HS-5 (cell line): ENCODE measurements at places on chromosomes 7 and 10.

DNA sequence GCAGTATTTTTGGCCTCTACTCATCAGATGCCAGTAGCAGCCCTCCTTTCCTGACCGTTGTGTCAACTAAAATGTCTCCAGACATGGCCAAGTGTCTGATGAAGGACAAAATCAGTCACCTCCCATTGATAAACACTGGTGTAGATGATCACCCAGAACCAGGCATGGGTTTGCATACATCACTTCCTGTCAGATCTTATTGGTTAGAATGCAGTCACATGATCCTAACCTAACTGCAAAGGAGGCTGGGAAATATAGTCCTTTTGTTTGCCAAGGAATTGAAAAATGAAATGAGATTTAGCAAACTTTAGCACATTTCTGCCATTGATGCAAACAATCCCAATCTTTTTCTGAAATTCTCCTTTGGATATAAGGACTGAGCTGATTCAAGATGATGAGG, 141.4 kb downstream of the BUB3 start:
- DNase-seq: no peak

- DNase-seq: no peak
Observed at GRCh38 chr7:74178632-74179031, 4.5 kb downstream of the EIF4H start.

DNA sequence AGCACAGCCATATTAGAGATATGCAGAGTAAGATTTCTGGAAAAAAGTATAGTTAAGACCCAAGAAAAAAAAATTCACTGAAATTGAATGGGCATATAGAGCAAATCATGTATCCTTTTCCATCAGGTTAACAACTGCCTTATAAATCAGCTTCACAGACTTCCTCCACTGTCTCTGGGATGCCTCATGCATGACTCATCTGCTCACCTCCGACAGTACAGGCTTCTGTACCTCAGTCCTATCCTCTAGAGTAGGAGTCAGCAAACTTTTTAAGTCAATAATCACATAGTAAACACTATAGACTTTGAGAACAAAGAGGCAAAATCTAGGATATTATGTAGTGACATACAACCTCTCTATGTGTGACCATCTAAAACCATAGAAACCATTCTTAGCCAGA, 211.6 kb upstream of the SP8 start:
- no peak for DNase-seq

DNA sequence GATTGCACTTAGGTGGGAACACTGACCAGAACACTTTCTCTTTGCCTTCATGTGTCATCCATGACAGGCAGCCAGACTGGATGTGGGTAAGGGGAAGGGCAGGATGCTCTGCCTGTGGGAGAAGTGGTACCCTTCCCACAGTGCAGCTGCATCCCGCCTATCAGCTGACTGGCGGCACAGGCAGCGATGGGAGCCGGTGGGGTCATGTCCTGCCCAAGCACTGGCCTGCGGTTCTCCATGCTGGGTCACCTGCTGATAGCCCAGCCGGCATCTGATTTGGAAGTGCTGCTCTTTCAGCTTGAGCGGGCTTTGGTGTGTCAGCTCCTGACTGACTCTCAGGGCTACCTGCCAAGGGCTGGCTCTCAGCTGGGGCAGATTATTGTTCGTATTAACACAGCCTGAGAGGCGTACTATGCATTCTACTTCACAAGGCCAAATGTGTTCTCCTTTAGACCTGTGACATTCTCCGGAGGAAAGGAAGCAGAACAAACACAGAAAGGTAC, 105.2 kb upstream of the PDLIM1 start:
- DNase-seq: no peak

GRCh38 chr10:104540181-104540580, 100.9 kb upstream of the SORCS3 start:
- DNase-seq: no peak

DNA sequence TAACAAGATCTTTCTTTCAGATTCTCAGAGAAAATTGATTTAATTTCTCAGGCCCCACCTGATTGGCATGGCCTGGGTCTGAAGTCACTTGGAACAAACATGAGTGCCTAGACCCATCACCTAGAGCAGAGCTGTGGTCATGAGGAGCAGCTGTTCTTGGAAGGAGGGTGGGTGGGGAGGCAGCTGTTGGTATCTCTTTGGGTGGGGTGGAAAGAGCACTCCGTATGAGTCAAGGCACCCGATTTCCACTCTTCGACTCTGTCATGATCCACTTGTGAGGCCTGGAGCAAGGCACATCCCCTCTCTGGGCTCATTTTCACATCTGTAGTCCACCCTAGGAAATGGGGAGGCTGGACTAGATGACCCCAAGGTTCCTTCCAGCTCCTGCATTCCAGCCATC, 156.7 kb downstream of the C10orf105 start:
- no peak for DNase-seq

GRCh38 chr10:71124921-71125748, 87.2 kb upstream of the UNC5B start:
- no peak for DNase-seq

DNA sequence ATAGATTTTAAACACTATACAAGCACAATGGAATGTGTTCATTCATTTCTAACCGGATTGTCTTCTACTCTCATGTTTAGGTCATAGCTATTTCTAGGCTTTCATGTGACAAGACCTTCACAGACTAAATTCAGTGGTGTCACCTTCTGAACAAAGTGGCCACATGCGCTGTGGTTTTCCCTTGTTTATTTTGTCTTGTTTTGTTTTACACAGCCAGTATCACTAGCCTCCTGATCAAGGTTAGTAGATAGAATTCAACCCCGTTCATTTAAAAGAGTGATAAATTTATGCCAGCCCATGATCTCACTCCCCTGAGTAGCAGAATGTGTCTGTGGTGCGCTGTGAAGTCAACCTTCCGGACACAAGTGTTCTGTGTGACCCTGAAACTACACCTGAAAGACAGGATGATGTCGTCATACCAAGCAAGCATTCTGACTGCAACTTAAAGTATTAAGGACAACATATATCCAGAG, 209.1 kb downstream of the CREB5 start:
- no peak for DNase-seq
